ENCODE measurements at places on chromosomes 4 and X.

DNA sequence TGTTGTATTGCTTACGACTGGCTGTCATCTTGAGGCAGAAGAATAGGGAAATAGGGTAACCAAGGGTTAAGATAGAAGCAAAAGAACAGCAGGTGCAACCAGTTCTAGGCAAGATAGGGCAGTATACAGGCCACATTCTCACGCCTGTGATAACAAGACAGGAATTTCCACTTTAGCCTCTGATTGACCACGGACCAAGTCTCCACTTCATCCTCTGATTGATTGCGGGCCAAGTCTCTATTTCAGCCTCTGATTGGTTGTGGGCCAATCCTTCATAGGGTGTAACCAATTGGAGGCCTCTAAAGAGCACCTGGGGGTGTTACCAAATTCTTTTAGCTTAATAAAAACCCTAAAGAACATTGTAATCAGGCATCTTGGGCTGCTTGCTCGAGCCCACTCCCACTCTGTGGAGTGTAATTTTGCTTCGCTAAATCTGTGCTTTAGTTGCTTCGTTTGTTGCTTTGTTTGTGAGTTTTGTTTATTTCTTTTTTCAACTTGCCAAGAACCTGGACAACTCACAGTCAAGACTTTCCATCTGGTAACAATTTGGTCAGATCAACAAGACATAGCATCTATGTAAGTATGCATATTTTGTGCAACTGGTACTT lies 8.7 kb upstream of the TBC1D9 start:
- no peak for DNase-seq

- DNase-seq = no peak
Observed at GRCh38 chrX:9707306-9708033, 58.2 kb downstream of the GPR143 start.

- DNase-seq = no peak
Observed at GRCh38 chr4:36286481-36286871, 5.1 kb downstream of the DTHD1 start.

- DNase-seq = peak; percentile 93
Observed at GRCh38 chrX:49184294-49185281, 1.6 kb downstream of the PRICKLE3 start.

- peak; percentile 33 for DNase-seq
Observed at GRCh38 chrX:108359806-108360602, 78.2 kb downstream of the COL4A6 start.

GRCh38 chr4:155408796-155409195 lies 32.0 kb upstream of the MAP9 start:
- no peak for DNase-seq

DNA sequence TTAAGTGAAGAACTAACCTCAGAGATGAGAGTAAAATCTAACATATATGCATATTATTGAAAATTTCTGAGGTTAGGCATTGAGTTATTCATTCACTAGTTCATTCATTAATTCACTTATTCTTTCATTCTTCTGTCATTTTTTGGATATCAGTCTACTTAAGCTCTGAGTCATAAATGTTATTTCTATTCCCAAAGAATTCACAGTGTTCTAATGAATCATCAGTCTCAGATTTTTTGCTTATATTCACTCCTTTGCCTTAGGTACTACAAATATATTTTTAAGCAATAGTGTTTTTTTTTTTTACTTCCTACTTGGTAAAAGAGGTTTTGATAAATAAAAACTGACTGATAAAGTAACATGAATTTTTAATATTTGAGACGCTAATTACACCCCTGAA lies 95.2 kb upstream of the DKK2 start:
- no peak for DNase-seq

DNA sequence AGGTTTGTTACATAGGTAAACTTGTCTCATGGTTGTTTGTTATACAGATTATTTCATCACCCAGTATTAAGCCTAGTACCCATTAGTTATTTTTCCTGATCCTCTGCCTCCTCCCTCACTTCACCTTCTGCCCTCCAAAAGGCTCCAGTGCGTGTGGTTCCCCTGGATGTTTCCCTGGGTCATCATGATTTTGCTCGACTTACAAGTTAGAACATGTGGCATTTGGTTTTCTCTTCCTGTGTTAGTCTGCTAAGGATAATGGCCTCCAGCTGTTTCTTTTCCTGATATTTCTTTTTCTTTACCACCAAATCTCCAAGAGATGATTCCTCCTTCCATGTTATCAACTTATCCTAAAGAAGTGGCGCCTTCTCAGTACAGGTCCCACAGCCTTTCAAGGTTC lies 543.1 kb upstream of the ADGRL3 start:
- DNase-seq = peak; percentile 3

- DNase-seq = no peak
Observed at GRCh38 chr4:169116270-169116901, 106.3 kb upstream of the CBR4 start.

DNA sequence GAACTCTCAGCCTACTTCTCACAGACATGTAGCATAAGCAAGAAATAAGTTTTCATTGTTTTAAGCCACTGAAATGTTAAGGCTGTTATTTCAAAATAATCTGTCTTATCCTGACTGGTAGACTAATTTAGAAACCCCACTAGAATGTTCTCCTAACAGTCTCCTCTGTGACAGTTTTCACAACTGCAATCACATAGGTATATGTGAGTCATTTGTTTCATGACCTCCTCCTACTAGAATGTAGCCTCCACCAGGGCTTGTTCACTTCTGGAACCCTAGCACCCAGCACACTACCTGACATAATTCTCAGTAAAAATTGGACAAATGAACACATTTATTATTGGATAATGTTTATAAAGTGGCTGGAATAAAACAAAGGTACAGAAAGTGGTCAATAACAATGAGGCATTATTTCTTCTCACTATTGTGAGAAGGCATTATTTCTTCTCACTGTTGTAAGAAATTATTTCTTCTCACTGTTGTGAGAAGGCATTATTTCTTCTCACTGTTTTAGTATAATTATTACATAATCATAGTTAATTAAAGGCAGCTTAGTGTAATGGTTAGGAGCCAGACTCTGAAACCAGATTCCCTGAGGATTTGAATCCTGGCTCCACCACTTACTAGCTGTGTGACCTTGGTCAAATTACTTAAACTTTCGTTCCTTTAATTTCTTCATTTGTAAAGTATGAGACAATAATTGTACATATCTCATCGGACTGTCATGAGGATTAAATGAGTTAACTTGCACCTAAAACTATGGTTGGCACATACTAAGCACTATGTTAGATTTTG lies 251.5 kb downstream of the RASL11B start:
- no peak for DNase-seq

DNA sequence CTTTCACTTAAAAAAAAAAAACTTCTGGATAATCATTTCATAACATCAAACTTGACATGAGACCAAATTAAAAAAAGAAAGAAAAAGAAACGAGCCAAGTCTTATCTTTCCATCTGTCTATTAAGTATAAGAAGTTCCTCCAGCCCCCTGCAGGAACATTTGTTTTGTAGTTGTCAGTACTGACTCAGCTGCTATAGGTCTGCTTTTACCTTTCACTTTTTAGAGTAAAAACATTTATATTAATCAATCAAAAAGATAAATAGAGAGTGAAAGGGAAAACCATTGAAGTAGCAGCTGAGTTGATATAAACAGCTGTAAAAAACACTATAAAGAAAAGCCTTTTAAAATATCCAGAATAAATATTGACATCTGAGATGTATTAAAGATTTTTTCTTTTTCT lies 46.1 kb downstream of the CCDC158 start:
- no peak for DNase-seq

DNA sequence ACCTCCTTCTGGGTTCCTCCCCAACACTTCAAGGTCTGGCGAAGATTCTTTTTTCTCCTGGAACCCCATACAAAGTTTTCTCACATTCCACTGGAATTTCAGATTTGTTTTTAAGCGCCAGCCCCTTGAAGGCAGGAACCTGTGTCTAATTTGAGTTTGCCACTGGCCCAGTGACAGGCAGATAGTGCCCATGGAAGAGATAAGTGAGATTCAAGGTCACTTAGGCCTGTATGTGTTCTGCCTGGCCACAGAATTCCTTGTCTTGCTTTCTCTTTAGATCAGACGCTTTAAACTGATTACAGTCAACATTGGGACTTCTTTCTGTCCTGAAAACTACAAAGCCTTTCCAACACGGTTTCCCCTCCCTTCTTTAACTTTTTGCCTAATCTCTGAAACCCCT lies 11.2 kb downstream of the ATOH1 start:
- no peak for DNase-seq

DNA sequence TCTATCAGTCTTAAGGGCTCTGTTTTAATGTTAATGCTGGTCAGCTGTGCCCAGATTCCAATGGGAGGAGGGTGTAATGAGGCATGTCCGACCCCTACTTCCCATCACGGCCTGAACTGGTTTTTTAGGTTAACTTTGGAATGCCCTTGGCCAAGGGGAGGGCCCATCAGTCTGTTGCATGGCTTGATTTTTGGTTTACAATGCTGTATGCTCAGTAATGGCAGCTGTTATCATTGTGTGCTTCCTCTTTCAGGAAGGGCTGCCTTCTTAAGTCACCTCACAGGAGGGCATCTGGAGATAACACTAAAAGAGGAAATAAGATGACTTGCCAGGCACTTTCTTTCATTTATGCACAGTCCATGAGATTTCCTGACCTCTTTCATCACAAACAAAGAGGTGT lies 36.3 kb downstream of the ATXN3L start:
- no peak for DNase-seq

DNA sequence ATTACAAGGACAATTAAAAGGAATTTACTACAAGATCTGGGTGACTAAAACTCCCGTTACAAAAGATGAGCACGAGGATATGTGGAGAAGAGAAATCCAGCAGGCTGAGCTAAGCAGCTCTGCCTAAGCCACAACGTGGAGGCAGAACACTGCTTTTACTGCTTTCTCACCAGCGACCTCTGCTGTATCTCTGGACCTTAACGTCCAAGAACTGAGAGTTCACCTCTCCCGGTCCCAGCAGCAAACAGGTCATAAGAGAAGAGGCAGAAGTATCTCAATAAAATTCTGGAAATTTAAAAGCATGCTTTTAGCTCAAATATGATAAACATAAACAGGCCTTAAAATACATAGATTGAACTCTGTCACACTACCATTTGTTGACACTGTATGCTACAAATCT lies 81.0 kb downstream of the ADGRA3 start:
- DNase-seq = peak; percentile 60

DNA sequence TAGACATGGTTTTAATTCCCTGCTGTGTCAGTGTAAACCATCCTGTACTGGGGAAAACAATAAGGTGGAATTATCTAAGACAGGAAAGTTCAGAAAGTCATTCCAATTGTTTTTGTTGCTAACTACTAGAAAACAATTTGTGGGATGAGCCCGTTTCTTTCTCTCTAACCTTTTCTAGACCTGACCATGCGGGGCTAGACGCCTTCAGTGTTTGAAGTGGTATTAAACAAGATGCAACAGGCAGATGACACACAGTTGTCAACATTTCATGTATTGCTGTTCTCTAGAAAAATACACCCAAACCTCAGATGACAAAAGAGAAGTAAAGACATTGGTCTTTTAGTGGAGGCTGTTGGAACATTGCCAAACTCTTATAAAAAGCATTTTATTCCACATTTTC lies 105.7 kb downstream of the FRAS1 start:
- no peak for DNase-seq

DNA sequence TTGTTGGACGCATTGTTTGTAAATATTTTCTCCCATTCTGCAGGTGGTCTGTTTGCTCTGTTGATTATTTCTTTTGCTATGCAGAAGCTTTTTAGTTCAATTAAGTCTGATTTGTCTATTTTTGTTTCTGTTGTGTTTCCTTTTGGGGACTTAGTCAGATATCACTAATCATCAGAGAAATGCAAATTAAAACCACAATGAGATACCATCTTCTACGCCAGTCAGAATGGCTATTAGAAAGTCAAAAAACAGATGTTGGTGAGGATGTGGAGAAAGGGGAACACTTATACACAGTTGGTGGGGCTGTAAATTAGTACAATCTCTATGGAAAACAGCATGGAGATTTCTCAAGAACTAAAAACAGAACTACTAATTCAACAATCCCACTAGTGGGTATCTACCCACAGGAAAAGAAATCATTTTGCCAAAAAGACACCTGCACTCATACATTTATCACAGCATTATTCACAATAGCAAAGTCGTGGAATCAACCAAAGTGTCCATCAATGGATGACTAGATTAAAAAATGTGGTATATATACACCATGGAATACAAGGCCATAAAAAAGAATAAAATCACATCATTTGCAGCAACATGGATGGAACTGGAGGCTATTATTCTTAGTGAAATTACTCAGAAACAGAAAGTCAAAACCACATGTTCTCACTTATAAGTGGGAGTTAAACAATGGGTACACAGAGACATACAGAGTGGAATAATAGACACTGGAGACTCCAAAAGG lies 8.1 kb downstream of the COQ2 start:
- DNase-seq = no peak

DNA sequence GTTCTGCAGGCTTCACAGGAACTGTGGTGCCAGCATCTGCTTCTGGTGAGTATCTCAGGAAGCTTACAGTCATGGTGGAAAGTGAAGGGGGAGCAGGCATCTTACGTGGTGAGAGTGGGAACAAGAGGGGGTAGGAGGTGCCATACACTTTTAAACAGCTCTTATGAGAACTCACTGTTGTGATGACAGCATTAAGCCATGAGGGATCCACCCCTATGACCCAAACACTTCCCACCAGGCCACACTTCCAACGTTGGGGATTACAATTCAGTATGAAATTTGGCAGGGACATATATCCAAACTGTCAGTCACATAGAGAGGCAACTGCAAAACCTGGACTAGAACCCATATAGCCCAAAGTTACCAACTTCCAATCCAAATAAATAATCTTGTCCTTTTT lies 43.1 kb upstream of the ZCCHC12 start:
- DNase-seq = no peak

GRCh38 chr4:19298998-19299397 lies 952.7 kb upstream of the SLIT2 start:
- peak; percentile 78 for DNase-seq

- peak; percentile 43 for DNase-seq
Observed at GRCh38 chr4:122819708-122820449, 6.8 kb upstream of the FGF2 start.

DNA sequence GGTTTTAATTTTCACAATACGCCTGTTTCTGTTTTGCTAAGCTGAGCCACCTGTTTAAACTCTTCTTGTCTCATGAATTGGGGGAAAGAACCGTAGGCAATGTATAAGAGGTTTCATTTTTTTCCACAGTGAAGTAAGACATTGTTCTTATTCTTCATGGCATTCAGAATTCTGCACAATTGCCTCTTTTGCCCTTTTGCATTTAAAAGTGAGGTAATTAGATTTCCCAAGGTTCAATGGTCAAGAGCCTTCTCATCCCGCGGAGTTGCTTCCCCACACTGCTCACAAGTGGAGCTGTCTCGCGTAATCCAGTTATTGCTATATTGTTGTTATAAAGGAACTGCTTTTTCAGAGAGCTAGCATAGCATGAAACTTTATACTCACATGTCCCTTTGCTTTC lies 90.9 kb upstream of the SPRY1 start:
- no peak for DNase-seq

- DNase-seq = peak; percentile 64
Observed at GRCh38 chr4:81052119-81053068, 21.9 kb downstream of the BMP3 start.

GRCh38 chrX:101759000-101759399 lies 99.3 kb upstream of the ARMCX2 start:
- peak; percentile 52 for DNase-seq

- peak; percentile 32 for DNase-seq
Observed at GRCh38 chr4:167622481-167623240, 388.4 kb upstream of the SPOCK3 start.

All from mesenchymal stem cell (in vitro differentiated cells and primary cell).